Right lobe of liver (tissue), 6 donors: ENCODE measurements at places on chromosomes 3 and 15. TPM values are rescaled to one million over a fixed set of nuclear protein-coding genes. Genes with fewer than 3 reads are reported as not detected.
A peak's percentile ranks its signal among the peaks of the same experiment; 100 is the strongest.

GRCh38 chr3:106425026-106425425, 556.2 kb upstream of the CBLB start:
- no peak overlapping the region for H3K4me3 ChIP-seq
- H3K27me3 ChIP-seq = no peaks in the 10 kb centered on the region
- no peaks in the 10 kb centered on the region for H3K36me3 ChIP-seq
- H3K4me1 ChIP-seq = no peaks in the 10 kb centered on the region
- H3K27ac ChIP-seq = no peak overlapping the region

DNA sequence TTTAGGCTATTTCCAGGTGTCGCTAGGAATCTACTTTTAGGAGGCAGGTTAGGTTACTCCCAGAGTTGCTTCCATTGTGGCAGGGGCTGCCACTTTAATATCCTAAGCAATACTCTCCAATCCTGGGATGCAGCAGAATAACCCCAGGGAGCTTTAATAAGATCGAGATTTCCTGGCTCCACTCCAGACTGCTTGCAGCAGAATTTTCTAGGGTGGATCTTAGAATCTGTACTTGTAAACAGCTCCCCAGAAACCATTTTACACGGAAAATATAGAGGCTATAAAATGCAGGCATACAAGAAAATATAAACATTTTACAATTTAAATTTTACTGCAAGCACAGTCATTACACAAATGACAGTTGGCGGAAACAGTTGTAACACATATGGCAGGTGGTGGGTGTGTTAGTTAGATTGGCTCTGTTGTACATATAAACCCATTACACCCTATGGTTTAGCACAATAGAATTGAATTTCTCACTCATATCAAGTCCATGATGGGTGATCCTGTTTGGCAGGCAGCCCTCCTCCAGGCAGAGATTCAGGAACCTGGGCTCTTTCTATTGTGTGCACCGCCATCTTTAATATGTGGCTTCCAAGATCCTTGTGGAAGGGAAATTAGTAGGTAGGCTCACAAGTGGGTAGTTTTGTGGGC, 35.0 kb upstream of the TNFAIP8L3 start:
- H3K4me1 ChIP-seq = no peaks in the 10 kb centered on the region
- H3K36me3 ChIP-seq = no peaks in the 10 kb centered on the region
- H3K27ac ChIP-seq = no peak overlapping the region
- DNase-seq = no peak
- H3K27me3 ChIP-seq = no peaks in the 10 kb centered on the region

IMP3 gene
- total RNA-seq = 39.1 TPM

RGMA gene
- not detected for total RNA-seq

DNA sequence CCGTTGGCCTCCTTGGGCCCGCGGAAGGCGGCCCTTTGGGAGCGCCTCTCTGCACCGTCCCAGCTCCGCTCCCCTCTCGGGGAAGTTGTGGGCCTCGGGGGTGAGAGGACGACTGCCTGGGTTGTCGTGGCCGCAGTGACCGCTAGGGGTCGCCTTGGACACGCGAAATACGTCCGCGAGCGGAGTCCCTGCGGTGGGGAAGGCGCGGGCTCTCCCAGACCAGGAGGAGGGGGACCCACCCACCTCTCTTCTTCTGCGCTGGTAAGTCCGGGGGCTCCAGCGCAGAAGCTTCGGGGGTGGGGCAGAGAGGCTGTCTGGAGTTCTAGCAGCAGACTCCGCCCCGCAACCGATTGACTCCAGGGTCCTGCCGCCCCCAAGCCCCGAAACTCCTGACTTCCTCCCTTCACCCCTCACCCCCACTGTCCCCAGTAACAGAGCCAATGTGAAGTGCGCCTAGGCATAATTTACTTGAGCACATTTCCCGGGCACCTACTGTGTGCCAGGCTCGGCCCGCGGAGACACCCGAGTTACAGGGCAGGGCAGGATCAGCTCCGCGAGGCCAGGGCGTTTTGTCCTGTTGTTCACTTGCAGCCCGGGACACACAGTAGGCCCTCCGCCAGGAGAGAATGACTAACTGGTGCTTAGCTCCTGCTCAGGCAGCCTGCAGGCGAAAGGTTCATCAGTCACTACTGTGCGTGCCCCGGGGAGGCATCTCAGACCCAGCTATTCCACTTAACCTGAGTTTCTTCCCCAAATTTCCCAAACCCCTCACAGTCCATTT, 32.8 kb downstream of the DNASE1L3 start:
- H3K36me3 ChIP-seq = no peaks in the 10 kb centered on the region
- H3K4me3 ChIP-seq = peak overlapping the region; percentile 49
- H3K27ac ChIP-seq = peak overlapping the region; percentile 90
- H3K27me3 ChIP-seq = no peaks in the 10 kb centered on the region
- H3K4me1 ChIP-seq = peaks cover 44% of the 10 kb centered on the region
- DNase-seq = peak; percentile 94

GRCh38 chr15:68407886-68408881, 23.8 kb downstream of the ITGA11 start:
- H3K27ac ChIP-seq = no peak overlapping the region
- no peaks in the 10 kb centered on the region for H3K4me1 ChIP-seq
- no peak overlapping the region for H3K4me3 ChIP-seq
- no peak for DNase-seq

DNA sequence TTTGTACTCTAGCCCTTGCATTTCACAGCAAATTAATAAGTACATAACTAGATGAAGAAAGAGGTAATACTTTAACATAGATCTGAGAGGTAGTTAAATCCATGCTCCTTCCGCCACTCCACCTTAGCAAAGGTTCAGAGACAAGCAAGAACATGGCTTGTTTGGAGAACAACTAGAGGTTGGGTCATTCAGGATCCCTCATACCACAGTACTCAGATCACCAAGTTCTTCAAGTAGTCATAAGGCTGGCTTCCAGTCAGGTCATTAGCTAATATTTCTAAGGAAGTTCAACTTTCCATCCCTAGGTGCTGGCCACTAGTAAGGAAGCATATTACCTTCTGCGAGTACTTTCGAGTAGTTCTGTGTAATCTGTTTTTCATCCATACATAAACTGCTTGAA, 44.1 kb downstream of the CD200R1 start:
- no peaks in the 10 kb centered on the region for H3K27me3 ChIP-seq
- no peaks in the 10 kb centered on the region for H3K36me3 ChIP-seq
- H3K4me1 ChIP-seq = no peaks in the 10 kb centered on the region
- no peak overlapping the region for H3K27ac ChIP-seq
- no peak for DNase-seq

GRCh38 chr3:50269977-50270413, 1.0 kb downstream of the SEMA3B start:
- H3K4me3 ChIP-seq = no peak overlapping the region
- H3K27ac ChIP-seq = no peak overlapping the region
- no peaks in the 10 kb centered on the region for H3K36me3 ChIP-seq
- DNase-seq = no peak
- H3K4me1 ChIP-seq = no peaks in the 10 kb centered on the region
- no peaks in the 10 kb centered on the region for H3K27me3 ChIP-seq

DNA sequence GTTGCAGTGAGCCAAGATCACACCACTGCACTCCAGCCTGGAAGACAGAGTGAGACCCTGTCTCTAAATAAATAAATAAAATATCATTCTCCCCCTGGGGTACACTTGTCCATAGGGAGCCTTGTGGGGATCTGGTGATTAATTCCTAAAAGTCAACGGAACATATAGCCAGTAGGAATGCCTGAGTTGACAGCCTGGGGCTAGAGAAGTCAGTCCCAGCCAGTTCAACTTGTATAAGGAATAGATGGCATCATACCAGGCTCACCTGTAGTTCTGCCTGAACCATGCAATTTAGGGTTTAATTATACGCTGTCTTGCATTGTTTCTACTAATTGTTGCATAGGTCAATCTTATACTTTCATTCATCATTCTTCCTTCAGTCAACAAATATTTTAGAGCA, 5.9 kb upstream of the BOC start:
- no peaks in the 10 kb centered on the region for H3K4me1 ChIP-seq
- DNase-seq = no peak
- H3K4me3 ChIP-seq = no peak overlapping the region
- H3K36me3 ChIP-seq = no peaks in the 10 kb centered on the region

GRCh38 chr3:50890688-50891344, 216.1 kb downstream of the DOCK3 start:
- no peak for DNase-seq
- H3K4me3 ChIP-seq = no peak overlapping the region
- no peak overlapping the region for H3K27ac ChIP-seq
- H3K36me3 ChIP-seq = no peaks in the 10 kb centered on the region
- no peaks in the 10 kb centered on the region for H3K4me1 ChIP-seq

GRCh38 chr15:78023081-78023665, 54.3 kb downstream of the TBC1D2B start:
- H3K27me3 ChIP-seq = no peaks in the 10 kb centered on the region
- H3K36me3 ChIP-seq = peaks cover 2% of the 10 kb centered on the region
- no peak for DNase-seq
- H3K4me1 ChIP-seq = peaks cover 32% of the 10 kb centered on the region
- H3K27ac ChIP-seq = peak overlapping the region; percentile 53

WDR49 gene
- total RNA-seq = not detected

FGF12 gene
- 0.75 TPM for total RNA-seq

DNA sequence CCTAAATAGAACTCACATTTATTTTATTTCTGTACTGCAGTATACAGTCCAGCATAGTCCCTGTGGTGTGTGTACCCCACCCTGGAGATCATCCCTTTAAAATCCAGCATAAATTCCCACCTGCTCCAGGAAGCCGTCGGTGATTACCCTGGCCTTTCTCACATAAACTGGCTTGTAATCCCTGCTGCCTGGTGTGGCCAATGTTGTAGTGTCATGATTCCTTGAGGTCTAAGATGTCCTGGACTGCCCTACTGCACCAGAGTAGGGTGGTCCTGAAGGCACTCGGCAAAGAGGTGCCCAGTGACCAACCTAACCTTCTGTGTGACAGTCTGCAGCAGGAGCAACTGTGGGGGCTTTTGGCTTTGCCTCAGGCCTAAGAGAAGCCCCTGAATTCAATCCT, 58.9 kb downstream of the ITGA11 start:
- H3K27ac ChIP-seq = no peak overlapping the region
- peak; percentile 5 for DNase-seq
- H3K36me3 ChIP-seq = no peaks in the 10 kb centered on the region

GRCh38 chr15:49232236-49232806, 62.3 kb downstream of the GALK2 start:
- no peaks in the 10 kb centered on the region for H3K36me3 ChIP-seq
- DNase-seq = no peak
- H3K27me3 ChIP-seq = no peaks in the 10 kb centered on the region
- H3K4me1 ChIP-seq = peaks cover 7% of the 10 kb centered on the region
- H3K27ac ChIP-seq = no peak overlapping the region
- no peak overlapping the region for H3K4me3 ChIP-seq

GOLGA6A gene
- total RNA-seq = 0.83 TPM

DNA sequence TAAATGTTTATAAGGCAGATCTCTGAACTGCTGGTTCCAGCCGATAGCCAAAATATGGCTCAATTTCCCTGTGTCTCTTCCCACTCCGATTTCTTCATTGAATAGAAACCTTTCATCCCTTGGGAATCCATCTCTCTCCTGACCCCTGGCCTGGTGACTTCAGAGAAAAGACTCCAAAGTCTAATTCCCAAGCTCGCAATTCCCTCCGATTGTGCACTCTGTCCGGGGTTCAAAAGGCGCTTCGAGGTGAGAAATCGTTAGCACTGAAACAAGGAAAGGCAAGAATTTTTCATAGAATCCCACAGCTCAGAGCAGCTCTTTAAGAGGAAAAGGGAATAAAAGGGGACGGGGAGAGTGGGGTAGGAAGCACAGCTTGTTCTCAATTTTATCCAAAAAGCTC, 18.4 kb upstream of the RAD18 start:
- H3K36me3 ChIP-seq = no peaks in the 10 kb centered on the region
- H3K4me1 ChIP-seq = no peaks in the 10 kb centered on the region
- H3K4me3 ChIP-seq = no peak overlapping the region
- no peak for DNase-seq
- H3K27ac ChIP-seq = no peak overlapping the region

MAGEL2 gene
- not detected for total RNA-seq

DNA sequence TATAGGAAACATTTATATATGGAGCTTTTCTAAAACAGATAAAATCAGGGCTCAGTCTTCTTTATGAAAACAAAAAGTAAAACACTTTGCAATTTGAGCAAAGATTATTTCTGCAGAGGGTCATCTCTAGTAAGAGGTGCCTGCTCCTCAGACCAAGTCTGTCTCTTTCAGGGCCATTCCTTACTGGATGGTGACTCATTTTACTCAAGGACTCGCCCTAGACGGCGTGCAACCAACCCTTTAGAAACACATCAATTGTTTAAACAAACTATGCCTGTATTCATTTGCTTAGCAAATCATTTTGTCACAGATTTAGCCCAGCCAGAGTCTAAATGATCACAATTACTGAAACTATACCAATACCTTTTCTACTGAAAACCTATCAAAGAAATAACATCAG, 242.8 kb upstream of the ICE2 start:
- no peak overlapping the region for H3K4me3 ChIP-seq
- no peak for DNase-seq
- no peak overlapping the region for H3K27ac ChIP-seq
- no peaks in the 10 kb centered on the region for H3K27me3 ChIP-seq
- H3K4me1 ChIP-seq = no peaks in the 10 kb centered on the region

DNA sequence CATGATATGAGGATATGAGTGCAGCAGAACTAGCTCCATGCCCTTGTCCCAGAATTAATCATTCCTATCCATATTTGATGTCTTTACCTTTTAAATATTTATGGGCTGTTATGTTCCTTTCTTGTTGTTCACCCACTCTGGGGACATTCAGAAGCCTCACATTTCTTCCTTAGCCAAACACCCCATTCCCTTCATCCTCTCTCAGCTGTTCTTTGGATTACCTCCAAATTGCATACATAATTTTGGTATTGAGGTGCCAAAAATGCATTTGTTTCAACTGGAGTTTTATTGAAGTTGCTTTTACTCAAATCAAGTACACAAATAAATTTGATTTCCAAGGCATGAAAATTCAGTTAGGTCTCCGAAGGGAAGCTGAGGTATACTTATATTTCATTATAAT, 51.4 kb downstream of the CHL1 start:
- H3K27me3 ChIP-seq = no peaks in the 10 kb centered on the region
- no peaks in the 10 kb centered on the region for H3K4me1 ChIP-seq
- DNase-seq = no peak

DNA sequence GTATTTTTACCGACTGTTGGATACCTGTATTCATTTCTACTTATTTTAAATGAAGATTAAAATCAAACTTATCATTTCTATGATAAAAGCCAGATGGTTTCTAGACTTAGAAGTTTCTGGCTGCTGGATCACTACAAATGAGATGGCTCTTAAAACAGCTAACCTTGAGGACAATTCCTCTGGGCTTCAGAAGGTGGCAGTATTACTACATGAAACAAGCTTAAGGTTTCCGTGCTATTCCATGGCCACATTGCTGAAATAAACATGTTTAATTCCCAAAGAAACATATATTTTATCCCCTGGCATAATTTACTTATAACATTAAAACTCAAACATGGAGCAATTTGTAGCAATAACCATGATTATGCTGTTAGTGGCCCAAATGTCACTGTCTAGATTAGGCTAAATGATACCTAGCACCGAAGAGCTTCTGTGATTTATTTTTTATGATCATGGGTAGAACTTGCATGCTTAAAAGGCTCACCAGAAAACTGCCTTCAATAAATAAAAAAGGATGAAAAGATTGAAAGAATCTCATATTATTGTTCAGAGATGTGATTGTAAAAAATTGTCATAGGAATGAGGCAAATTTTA, 204.0 kb upstream of the NANOGP8 start:
- no peaks in the 10 kb centered on the region for H3K36me3 ChIP-seq
- H3K27ac ChIP-seq = no peak overlapping the region
- H3K27me3 ChIP-seq = no peaks in the 10 kb centered on the region
- no peaks in the 10 kb centered on the region for H3K4me1 ChIP-seq

RPL29 gene
- total RNA-seq = 913 TPM

GRCh38 chr15:68211656-68212320, 6.7 kb upstream of the CALML4 start:
- no peaks in the 10 kb centered on the region for H3K27me3 ChIP-seq
- H3K36me3 ChIP-seq = no peaks in the 10 kb centered on the region
- H3K27ac ChIP-seq = no peak overlapping the region
- no peaks in the 10 kb centered on the region for H3K4me1 ChIP-seq
